ENCODE measurements at places on chromosomes 7 and 10.

DNA sequence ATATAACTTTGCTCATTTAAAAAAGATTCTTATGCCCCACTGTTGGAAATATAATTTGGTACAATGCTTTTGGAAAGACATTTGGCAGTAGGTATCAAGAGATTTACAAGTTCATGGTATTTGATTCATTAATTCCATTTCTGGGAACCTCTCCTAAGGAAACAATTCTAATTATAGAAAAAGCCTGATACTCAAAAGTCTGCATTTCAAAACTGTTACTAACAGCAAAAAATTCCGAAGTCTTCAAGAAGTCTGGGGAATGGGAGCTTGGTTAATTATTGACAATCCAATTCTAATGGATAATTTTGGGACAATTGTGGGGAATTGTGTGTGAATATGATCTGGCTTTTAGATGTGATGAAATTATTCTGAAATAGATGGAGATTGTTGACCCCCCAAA lies 59.6 kb downstream of the HDAC9 start:
- peak; percentile 9 for DNase-seq

DNA sequence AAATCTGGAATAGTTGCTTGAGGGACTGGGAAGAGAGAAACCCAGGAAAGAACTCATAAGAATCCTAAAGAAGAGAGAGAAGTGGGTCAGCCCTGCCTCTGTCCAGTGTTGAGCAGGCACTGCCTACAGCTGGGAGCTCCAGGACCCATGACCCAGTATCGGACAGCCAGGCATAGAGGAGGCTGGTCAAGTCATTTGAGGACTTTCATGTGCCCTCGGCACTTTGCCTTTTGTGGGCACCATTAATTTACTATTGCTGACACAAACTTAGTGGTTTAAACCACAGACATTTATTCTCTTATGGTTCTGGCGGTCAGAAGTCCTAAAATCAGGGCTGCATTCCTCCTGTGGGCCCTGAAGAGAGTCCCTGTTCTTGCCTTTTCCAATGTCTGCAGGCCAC lies 60.3 kb downstream of the CPXM2 start:
- no peak for DNase-seq

DNA sequence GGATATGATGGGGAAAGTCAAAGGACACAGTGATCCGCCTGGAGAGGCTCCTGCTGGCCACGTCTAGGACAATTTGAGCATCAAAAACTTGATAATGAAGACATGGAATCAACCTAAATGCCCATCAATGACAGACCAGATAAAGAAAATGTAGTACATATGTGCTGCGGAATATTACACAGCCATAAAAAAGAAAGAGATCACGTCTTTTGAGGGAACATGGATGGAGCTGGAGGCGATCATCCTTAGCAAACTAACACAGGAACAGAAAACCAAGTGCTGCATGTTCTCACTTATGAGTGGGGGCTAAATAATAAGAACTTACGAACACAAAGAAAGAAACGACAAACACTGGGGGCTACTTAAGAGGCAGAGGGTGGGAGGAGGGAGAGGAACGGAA lies 124.9 kb downstream of the PRKAG2 start:
- DNase-seq, result no peak

DNA sequence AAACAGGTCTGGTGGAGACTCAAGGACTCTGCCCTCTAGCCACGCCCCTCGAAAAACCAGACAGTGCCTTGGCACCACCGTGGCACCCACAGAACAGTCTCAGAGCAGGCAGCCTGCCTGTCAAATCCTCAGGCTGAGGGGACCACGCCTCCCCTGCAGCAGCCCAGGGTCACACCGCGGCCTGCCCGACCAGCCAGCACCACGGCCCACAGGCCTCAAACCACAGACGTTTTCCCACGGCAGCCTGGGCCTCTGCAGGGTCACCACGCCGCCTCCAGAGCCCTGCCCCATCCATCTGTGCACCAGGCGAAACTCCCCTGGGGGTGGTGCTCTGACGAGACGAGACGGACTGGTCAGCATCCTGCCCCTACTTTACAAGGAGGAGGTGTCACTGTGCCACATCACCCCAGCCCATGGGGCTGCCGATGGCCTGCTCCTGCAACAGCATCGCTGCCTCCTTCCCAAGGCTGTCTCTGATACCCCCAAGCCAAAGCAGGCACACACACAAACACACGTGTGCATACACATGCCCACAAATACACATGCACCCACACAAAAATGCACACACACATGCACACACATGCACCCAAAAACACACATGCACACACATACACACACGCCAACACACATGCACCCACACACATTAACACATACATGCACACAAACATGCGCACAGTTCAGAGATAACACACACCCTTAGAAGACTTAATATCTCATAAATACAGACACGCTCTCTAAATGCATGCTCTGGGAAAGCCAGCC lies 24.6 kb downstream of the PAPOLB start:
- no peak for DNase-seq

GRCh38 chr7:27709137-27710075 lies 30.6 kb upstream of the TAX1BP1 start:
- peak; percentile 62 for DNase-seq

DNA sequence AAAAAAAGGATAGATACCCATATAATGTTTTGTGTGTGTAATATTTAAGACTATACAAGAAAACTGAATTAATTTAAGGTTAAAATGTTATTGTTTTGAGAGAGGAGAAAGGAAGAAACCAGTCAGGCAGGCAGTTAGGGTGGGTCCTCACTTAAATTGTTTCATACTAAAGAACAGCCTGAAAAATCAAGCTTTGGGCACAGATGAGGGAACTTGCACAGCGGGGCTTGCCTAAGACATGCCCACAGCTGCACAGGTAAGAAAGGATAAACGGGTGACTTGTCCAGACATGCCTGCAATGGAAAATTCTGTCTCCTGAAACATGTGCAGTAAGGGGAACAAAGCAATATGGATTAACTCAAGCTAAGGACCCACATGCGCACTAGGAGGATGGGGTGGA lies 158.4 kb downstream of the BBS9 start:
- no peak for DNase-seq

- no peak for DNase-seq
Measured at GRCh38 chr10:133185916-133186315, 25.9 kb downstream of the KNDC1 start.

DNA sequence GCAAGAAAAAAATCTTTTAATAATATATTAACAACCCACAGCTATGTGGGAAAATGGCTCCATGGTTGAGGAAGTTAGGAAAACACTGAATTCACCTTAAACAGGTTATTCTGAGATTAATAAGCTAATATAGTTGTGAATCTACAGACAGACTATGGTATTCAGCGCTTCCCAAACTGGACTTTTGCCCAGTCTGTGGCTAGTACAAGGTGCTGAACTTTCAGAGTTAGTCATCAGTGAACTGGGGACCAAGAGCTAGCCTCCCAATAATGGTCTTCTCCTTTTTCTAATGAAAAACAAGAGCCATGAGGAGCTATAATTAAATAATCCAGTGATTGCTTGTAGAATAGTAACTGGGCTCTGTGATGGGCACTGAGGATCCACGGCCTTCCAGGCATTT lies 65.3 kb downstream of the FRMPD2 start:
- DNase-seq, result no peak

DNA sequence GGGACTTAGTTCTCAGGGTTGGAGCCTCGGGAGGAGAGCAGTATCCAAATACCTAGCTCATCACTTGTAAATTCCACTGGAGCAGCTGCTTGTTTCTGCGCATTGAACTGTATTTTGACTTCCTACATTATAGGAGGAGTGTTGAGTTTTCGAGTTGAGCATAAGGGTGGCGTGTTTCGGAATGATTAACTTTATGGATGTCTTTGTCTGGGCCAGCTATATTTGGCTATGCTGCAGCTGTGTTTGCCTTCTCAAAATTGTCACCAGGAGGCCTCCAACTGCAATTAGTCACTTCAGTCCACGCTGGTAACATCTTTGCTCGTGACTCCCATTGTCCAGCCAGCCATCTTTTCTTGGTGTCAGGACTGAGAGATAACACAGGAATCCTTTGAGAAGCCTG lies 9.1 kb downstream of the CELF2 start:
- no peak for DNase-seq

GRCh38 chr7:51019891-51020870 lies 237.5 kb upstream of the GRB10 start:
- DNase-seq, result no peak

DNA sequence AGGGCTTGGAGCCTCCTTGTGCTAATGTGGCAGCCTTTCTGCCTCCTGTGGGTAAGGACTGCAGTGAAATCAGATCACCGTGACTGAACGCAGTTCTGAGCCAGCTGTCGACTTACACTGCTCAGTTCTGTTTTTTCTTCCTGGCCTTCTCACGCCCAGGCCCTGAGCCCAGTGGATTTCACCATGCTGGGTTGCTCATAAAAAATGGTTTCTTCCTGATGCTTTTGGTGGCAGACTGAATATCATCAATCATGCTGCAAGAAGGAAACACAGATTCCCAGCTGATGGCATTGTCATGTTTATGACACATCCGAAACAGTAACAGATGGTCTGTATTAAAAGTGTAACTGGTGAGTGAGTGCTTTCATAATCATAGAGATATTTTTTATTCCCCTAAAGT lies 389.6 kb downstream of the GALNT17 start:
- DNase-seq, result peak; percentile 89

GRCh38 chr7:136234040-136234439 lies 256.9 kb upstream of the MTPN start:
- DNase-seq, result no peak

- no peak for DNase-seq
Measured at GRCh38 chr7:159317294-159317693, 172.6 kb upstream of the VIPR2 start.

DNA sequence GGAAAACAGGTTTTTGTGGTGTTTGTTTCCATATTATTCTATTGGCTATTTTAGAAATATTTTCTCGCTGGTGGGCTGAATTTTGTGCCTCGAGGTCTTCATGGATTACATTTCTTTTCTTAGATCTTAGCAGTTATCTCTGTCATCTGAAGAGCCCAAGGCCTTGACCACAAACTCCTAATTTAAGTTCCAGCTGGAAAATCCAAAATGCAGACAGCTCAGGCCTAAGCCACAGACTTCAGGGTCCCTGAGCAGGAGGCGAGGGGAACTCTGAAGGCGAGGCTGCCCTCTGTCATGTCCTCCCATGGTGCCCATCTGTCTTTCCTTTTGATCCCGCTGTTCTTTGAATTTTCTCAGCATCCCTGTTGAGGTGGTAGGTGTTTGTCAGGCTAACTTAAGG lies 14.3 kb downstream of the DENND10 start:
- DNase-seq, result no peak

DNA sequence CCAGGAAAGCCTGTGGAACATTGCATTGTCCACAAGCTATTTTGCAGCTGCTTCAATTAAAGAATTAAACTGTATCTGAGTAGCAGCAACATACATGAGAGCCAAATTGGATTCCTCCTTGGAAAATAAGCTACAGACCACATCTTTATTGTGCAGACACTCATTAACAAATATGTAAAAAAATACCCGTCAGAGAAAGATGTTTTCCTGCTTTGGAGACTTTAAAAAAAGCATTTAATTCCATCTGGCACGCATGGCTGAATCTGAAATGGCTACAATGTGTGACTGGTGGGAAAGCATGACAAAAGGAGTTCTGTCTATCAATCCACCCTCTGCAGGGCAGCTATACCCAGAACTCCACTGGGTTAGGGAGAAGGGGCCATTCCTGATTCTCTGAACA lies 73.1 kb upstream of the HPS1 start:
- DNase-seq, result no peak

- DNase-seq, result no peak
Measured at GRCh38 chr10:72334825-72335393, 19.8 kb downstream of the DNAJB12 start.

- no peak for DNase-seq
Measured at GRCh38 chr7:101624246-101625001, 4.7 kb downstream of the MYL10 start.

DNA sequence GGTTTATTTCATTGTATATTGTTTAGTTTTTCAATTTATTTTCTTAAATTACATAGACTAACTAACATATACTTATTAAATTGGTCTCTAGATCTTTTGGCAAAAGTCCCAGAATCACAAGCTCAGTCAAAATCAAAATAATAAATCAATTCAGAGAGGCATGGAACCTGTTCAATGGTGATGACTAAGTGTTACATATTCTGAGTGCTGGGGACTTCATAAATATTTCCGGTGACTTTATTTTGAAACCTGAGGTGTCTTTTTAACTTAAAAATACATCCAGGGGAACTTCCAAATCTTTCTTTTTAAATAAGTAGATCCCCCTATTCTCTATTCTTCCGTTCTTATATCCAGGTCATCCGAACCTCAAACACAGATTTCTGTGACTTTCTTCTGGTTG lies 89.6 kb upstream of the ZNF804B start:
- DNase-seq, result no peak

DNA sequence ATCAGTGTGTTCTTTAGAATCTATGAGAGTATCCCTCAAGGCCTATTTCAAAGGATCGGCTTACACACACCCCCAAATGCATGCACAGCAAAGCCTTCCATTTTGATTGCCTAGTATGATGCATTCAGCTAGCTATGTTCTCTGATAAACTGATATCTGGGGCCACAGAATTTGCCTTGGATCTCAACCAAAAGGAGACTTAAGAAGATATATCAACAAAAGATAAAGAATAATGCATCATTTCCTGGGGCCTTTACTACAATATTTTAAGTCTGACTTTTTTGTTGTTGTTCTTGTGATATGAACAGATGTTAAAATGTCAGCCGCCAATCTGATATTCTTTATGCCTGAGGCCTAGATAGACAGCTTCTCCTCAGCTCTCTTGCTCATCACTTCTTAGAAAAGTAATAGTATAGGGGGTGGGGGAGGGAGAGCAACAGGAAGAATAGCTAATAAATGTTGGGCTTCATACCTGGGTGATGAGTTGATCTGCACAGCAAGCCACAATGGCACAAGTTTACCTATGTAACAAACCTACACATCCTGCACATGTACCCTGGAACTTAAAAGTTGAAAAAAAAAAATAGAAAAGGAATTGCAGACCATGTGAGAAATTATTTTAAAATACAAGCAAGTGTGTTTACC lies 792.9 kb upstream of the GHITM start:
- DNase-seq, result no peak

- DNase-seq, result no peak
Measured at GRCh38 chr7:154409703-154410311, 357.6 kb downstream of the DPP6 start.

DNA sequence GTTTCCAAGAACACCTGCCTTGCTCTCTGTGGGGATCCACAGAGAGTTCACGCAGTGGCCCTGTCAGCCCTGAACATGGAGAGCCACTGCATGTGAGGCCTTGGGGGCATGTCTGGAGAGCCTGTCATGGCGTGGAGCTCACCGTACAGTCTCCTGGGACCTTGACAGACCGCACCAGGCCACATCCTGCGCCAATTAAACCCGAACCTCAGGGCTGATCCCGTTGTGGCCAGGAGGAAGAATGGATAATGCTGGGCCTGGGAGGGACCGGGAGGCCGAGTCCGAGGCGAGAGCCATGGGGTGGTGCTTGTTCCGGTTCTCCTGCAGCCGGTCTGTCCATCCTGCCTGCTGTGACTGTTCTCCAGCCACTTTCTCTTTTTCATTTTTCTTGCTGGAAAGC lies 68.7 kb downstream of the DNAJB6 start:
- DNase-seq, result peak; percentile 26

All from AG08395 (cell line).